ENCODE measurements at places on chromosomes 6 and 20.

DNA sequence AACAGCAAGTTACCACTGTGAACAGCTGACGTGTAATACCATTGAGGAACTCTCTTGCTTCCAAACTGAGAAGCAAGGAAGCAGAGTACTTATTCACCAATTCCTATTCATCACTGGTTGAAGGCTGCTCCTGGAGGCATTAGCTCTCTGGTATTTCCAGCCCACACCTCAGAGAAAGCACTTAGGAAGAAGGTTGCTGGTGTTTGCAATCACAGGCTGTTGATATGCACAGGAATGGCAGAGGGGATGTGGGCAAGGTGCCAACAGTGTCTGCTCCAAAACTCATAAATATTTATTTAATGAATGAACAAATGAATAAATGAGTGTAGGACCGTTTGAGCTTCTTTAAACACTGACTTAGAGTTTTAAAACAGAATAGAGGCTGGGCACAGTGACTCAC, 6.9 kb upstream of the RRBP1 start:
- DNase-seq: no peak

GRCh38 chr6:29845405-29846006, 17.9 kb downstream of the HLA-G start:
- DNase-seq: no peak

DNA sequence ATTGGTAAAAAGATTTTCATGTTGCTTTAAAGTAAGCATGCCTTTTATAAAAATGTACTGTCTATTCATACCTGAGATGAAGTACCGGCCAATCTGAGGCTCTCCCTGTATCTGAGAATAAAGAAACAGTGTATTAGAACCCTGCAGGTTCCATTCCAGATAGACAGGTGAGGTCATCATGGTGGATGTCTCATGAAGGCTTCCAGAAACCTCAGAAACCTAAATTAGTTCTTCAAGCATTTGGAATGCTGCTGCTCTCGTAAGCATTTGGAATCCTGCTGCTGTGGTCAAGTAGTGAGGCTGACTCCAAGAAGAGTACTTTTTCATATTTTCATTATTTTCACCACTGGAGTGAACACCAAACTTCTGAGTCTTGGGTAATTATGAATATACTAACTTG, 642.3 kb downstream of the MAFB start:
- DNase-seq: no peak

DNA sequence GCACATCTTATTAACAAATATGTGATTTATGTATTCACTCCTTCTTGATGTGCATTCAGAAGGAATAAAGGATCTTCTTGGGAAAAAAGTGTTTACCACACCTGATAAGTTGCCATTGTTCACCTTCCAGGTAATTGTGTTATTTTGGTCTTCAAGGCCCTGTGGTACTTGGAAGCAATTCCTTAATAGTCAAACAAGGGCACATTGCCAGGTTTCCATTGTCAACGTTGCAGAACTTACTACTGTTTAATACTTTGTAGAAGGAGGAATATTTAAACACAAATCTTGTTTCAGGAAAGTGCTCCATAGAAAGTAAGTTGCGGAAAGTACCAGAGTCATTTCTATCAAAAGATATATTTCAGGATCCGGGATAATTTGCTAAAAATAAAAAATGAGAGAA, 129.5 kb upstream of the SGK1 start:
- DNase-seq: no peak

Data from stimulated activated naive CD4-positive, alpha-beta T cell (primary cell).